ENCODE measurements at places on chromosomes 12 and 14.

DNA sequence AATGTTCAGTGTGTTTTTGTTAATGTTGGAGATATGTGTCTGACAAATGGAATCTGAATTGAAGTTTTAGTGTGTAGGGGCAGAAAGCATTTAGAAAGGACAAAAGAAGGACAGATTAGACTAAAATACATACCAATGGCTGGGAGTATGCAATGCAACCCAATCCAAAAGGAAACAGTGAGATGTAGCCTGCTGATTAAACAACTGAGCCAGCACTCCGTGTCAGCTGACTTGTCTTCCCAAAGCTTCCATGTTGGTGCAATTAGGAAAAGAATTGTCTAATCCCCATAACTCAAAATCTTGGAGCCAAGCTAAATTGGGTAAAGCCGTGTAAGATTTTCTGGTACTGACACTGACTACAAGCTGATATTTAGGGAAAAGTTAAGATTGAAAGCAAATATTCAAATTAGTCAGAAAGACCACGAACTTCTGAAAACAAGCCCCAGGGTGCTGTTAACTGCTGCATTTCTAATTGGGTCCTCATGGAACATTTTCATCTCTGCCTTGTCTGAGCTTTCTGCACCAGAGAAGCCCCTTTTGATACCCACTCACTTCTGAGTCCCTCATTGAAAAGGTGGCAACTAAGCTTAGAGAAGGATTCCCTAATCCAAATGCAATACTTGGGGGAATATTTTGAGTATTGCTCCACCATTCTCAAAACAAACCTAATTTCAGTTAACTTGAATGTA is 109.1 kb downstream of the DAD1 start:
- no peak for DNase-seq

DNA sequence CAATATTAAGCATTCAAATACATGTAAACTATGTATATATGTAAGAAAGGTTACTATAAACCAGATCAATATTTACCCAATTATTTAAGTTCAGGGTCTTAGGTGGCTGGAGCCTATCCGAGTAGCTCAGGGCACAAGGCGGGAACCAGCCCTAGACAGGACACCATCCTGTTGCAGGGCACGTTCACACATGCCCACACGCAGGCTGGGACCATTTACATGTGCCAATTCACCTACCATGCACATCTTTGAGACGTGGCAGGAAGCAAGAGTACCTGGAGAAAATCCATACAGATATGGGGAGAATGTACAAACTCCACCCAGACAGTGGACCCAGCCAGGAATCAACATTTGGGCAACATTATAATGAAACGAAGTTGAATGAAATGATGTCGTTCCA is 263.0 kb upstream of the E2F7 start:
- no peak for DNase-seq

- DNase-seq, result no peak
Measured at GRCh38 chr12:32569259-32569658, 109.8 kb upstream of the DNM1L start.

- DNase-seq, result peak; percentile 12
Measured at GRCh38 chr12:7460375-7461259, 16.7 kb upstream of the CD163L1 start.

GRCh38 chr14:33726685-33727084 is 224.2 kb downstream of the EGLN3 start:
- no peak for DNase-seq

GRCh38 chr12:12302976-12303375 is 36.1 kb upstream of the LRP6 start:
- DNase-seq, result no peak

GRCh38 chr12:127621366-127621765 is 645.6 kb upstream of the TMEM132C start:
- DNase-seq, result no peak

GRCh38 chr12:38880288-38880687 is 25.1 kb downstream of the CPNE8 start:
- DNase-seq, result no peak

DNA sequence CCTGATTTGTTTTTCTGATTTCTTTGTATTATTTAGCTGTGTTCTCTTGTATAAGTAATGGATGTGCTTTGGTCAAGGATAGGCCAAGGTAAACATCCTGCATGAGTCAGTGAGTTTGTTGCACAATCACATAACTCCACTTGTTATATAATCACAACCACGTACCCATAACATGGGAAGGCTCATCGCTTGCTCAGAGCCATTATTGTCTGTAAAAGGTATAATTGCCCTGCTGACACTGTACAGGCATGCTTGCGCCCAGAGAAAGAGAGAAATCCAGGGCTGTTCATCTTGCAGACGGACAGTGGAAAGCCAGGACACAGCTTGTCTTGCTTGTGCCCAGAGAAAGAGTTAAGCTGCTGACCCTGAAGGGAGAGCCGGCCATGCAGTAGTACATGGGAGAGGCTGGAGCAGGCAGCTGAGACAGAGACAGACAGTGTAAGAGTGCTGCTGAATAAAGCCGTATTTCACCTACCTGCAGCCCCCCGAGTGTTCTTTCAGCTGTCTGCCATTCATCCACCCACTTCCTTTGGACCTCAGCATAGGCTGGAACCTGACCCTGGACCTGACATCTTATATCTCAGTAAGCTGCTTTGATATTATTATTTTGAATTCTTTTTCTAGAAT is 174.7 kb upstream of the DAAM1 start:
- DNase-seq, result no peak

GRCh38 chr12:82745063-82745674 is 58.5 kb downstream of the TMTC2 start:
- DNase-seq, result no peak

- no peak for DNase-seq
Measured at GRCh38 chr14:49769581-49770211, 1.7 kb downstream of the KLHDC2 start.

- no peak for DNase-seq
Measured at GRCh38 chr12:124497658-124498057, 69.8 kb downstream of the NCOR2 start.
